ENCODE measurements at places on chromosomes 7 and 10.

GRCh38 chr10:88926566-88927415, 25.8 kb downstream of the ACTA2 start:
- no peak for DNase-seq

DNA sequence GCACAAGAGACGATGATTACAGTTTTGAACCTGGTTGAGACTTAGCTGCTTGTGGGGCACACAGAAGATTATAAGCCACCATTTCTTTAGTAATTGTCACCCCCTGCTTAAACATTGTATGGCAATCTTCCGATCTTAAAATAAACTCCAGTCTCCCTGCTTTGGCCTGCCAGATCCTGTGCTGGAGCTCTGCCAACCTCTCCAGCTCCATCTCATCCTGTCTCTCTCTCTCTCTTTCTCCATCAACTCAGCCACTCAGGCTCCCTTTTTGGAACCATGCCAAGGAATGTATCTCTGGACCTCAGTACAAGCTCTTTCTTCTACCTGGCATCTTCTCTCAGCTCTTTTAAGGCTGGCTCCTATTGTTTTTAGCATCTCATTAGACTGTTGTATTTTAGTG, 1053.2 kb downstream of the REEP3 start:
- DNase-seq, result no peak

GRCh38 chr7:99943641-99944496, 14.4 kb upstream of the GJC3 start:
- DNase-seq, result no peak

GRCh38 chr7:30815388-30815854, 44.2 kb downstream of the MINDY4 start:
- DNase-seq, result no peak

DNA sequence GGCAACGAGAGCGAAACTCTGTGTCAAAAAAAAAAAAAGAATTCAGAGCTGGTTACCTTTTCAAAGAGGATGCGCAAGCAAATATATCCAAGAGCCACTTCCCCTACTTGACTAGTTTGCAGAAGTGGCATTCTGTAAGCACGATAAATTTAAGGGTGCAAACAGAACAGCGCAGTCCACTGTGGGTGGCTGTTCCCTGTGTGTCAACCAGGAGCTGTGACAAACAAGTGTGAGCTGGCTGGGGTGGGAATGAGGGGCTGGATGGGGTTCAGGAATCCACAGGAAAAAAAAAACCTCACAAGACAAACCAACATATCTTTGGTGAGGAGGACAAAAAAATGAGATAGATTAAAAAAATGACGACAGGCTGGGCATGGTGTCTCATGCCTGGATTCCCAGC, 15.9 kb downstream of the GUSB start:
- DNase-seq, result no peak

GRCh38 chr10:120573355-120573754, 116.3 kb downstream of the PLPP4 start:
- DNase-seq, result no peak

DNA sequence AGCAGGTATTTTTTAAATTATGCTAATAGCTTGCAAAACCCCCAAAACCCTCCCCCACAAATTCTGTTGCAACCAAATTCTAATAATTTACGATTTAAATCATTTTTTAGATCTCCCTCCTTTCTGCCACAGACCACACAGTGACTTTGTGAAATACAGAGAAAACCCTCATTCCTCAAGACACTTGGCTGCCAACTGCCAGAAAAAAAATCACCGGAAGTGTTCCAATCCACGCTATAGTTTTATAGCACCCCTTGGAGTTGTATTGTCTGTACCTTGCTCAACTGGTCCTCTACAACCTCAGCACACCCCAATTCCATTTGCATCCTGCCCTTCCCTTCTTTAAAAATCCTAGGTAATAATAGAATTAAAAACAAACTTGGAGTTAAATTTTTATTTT, 560.1 kb downstream of the PARD3 start:
- no peak for DNase-seq

- no peak for DNase-seq
These were observed 1.8 kb upstream of the ZNF503 start for GRCh38 chr10:75403144-75403938.

DNA sequence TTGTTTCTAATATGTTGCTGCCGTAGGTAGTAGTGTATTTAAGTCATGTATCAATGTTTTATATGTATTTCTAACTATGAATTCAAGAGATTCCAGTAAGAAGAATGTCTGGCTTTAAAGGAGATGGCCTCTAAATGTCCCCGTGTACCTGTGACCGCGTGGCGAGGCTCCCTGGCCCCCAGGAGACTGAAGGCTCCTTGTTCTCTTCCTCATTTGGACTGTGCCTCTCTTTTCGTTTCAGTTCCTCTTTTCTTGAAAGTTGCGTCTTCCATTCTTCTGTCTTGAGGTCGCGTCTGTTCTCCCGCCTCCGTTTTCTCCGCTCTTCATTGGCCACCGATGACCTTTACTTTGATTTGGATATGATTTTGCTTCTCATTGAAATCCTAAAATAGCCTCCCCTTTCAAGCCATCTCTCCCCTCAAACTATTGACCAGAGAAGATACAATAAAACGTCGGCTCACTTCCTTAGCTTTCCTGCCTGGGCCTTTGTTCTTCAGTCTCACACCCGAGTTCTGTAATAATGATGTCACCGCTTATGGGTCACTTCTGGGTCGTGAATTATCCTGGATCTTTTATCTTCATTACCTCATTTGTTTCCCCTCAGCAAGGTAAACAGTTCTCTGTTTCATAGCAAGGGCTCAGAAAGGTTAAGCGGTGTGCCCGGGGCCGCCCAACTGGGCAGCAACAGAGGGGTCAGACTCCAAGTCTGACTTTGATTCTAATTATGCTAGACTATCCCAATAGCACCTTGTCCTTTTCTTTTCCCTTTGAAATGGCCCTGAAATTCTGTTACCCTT, 28.7 kb downstream of the WIPI2 start:
- no peak for DNase-seq

- DNase-seq, result no peak
These were observed 96.4 kb downstream of the FAS start for GRCh38 chr10:89086801-89087521.

- no peak for DNase-seq
These were observed 40.5 kb downstream of the C10orf120 start for GRCh38 chr10:122659126-122659525.

GRCh38 chr7:42745357-42746059, 166.4 kb downstream of the C7orf25 start:
- DNase-seq, result no peak

DNA sequence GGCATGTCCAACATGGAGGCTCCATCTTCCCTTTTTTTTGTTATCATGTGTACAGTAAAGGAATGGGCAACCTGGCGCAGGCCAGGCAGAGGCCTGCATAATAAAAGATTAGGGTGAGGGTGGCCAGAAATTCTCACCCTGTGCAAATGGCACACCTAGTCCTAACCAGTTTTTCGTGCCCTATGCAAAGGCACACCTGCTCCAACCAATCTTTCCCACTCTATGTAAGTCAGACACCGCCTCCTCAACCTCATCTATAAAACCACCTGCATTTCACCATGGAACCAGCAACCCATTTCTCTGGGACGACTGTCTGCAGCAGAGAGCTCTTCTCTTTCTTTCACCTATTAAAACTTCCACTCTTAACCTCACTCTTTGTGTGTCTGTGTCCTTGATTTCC, 16.1 kb downstream of the TBATA start:
- DNase-seq, result no peak

- no peak for DNase-seq
These were observed 7.3 kb upstream of the TAF3 start for GRCh38 chr10:7811000-7811399.

GRCh38 chr10:48792687-48793096, 108.0 kb downstream of the WDFY4 start:
- DNase-seq, result no peak

DNA sequence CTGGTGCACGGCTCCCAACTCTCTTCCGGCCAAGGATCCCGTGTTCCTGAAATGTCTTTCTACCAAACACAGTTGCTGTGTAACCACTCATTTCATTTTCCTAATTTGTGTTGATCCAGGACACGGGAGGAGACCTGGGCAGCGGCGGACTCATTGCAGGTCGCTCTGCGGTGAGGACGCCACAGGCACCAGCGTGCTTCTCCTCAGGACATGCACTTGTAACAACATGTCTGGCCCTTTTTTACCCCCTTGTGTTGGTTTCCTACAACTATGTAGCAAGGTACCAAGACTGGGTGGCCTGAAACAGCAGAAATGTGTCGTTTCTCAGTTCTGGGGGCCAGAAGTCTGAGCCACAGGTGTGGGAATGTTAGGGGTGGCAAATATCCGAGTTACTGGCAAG, 18.2 kb downstream of the CALML5 start:
- no peak for DNase-seq
